Stimulated activated CD8-positive, alpha-beta memory T cell treated with anti-CD3 and anti-CD28 coated beads, Interleukin-7, amount 100 ng/mL, for 4 hours (primary cell): ENCODE measurements at places on chromosomes 5 and 9.

- no peak for DNase-seq
Observed at GRCh38 chr9:127021664-127022363, 100.6 kb downstream of the ANGPTL2 start.

- no peak for DNase-seq
Observed at GRCh38 chr5:135034963-135035677, 1.1 kb upstream of the PITX1 start.

GRCh38 chr5:35483780-35484179 lies 133.9 kb upstream of the SPEF2 start:
- no peak for DNase-seq

GRCh38 chr5:98578438-98578837 lies 195.0 kb upstream of the RGMB start:
- DNase-seq, result no peak

GRCh38 chr9:118418887-118419565 lies 714.8 kb downstream of the TLR4 start:
- DNase-seq, result no peak

GRCh38 chr5:97751540-97751939 lies 568.5 kb upstream of the RIOK2 start:
- DNase-seq, result no peak

DNA sequence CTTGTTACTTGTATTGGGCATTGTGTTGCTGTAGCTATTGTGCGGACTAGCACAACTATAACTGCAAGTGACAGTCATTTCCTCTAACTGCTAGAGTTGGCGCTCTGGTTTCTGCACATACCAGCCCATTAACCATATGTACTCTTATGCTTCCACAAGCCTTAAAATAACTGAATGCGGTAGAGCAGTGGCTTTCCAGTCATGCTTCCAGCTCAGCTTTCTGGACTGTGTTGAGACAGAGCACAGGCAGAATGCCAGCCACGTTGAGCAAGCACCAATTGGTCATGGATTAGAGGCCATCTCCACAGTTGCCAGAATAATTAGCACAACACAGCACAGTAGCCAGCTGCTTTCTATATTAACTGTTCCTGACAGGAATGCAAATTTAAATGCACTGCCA lies 12.2 kb downstream of the INVS start:
- no peak for DNase-seq

DNA sequence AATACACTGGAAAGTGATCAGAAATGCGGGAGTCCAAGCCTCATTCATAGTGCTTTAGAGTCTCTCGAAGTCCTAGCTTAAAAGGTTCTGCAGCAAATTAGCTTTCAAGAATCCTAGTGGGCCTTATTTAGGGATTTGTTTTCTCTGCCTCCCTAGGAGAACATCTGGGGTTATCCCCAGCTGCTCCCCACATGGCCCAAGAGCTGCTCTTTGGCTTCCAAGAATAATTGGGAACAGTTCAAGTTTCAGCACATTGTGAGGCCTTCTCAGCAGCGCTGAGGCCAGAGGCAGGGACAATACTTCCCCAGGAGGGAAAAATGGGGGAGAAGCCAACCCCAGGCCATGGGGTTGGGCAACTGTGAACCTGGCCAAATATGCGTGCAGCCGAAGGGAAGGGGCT lies 108.7 kb downstream of the LIFR start:
- DNase-seq, result no peak

DNA sequence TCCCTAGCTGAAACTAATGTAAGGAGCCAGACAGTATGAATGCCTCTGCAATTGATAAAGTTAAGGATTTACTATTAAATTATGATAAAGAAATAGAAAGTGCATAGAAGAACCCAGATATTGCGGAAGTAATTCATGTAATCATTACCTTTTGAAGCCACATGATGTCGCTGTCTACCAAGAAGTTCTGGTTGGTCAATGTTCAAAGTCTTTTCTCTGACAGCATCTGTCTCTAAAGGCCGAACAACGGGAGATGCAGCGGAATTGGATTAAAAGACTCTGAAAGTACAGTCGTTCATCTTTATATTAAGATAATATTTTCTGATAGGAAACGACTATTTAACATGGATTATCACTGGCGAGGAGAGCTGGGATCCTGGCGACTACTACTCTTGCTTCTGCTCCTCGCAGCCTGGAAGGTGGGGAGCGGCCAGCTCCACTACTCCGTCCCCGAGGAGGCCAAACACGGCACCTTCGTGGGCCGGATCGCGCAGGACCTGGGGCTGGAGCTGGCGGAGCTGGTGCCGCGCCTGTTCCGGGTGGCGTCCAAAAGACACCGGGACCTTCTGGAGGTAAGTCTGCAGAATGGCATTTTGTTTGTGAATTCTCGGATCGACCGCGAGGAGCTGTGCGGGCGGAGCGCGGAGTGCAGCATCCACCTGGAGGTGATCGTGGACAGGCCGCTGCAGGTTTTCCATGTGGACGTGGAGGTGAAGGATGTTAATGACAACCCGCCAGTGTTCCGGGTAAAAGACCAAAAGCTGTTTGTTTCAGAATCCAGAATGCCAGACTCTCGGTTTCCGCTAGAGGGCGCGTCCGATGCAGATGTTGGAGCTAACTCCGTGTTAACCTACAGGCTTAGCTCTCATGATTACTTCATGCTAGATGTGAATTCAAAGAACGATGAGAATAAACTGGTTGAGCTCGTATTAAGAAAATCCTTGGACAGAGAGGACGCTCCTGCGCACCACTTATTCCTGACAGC lies at the start of gene PCDHA8:
Gene PCDHA8 (plus strand): TSS at position 210 of the 985 bp plus-strand sequence. CDS start 135 bp downstream, at position 345.
- DNase-seq, result no peak

GRCh38 chr5:52771343-52772039 lies 16.2 kb upstream of the ITGA1 start:
- DNase-seq, result peak; percentile 12

DNA sequence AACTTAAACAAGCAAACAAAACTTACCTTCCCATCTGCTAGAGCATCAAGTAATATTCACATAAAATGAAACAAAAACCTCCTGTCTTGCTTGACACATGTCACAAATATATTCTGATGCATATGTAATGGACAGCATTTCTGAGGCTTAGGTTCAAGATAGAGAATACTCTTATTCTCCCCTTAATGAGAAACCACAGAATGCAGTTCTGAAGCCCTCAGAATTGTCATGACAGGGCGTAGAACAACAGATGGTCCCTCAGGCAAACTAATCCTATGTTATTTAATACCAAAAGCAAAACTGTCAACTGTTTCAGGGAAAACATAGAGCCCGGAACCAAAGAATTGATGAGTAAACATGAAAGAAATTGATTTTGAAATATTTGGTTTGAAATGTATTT lies 229.9 kb upstream of the RIOK2 start:
- no peak for DNase-seq

- DNase-seq, result no peak
Observed at GRCh38 chr9:16809912-16810610, 60.4 kb downstream of the BNC2 start.

DNA sequence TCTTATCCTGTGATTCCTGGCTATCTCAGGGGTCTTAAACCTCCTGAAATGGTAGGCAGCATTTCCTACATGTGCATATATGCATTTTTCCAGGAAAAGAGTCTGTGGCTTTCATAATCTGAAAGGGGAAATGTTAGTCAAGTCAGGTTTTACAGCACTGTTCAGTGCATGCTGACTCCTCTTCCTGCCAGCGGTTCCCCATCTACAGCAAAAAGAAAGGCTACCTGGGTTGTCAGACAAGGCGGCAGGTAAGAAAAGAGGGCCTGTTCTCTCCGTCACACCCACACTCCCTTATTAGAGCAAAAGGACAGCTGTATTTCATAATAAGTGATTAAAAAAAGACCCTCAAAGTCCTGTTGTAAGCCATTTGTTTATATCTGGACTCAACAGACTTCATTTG lies 4.3 kb upstream of the SPATA6L start:
- DNase-seq, result no peak

DNA sequence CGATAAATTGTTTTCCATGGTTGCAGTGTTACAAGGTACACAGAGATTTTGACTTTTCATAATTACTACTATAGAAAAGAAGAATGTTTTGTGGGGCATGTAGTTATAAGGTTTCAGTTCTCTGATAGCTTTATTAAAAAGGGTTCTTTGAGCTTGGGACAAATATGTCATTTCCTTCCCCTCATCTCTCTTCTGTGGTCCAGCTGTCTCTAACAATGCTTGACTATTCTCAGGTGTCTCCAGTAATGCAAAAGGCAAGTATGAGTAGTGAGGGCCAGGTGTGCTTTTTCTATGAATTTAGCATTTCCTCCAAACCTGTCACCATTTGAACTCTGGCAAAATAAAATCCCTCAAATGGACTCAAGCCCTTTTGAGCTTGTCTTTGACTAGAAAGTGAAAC lies 84.3 kb downstream of the SLF1 start:
- no peak for DNase-seq
